ENCODE measurements at places on chromosomes 7 and 10.

DNA sequence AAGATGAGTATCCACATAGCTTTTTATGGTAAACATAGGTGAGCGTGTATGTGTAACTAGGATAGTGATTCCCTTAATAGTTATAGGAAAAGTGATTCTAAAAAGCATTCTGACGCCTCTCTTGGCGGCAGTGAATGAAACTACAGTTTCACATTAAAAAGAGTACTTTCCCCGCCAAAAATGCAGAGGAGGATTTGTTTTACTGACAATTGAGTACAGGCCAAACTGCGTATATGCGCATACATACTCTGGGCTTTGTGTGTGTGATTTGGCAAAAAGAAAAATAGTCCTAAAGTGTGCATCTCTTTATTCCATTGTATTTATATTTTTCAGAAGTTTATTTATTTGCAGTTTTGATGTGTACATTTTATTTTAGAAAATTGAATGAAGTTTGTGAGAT is 10.3 kb downstream of the CUL1 start:
- no peak for DNase-seq

- no peak for DNase-seq
Measured at GRCh38 chr10:113272511-113272910, 280.3 kb upstream of the HABP2 start.

DNA sequence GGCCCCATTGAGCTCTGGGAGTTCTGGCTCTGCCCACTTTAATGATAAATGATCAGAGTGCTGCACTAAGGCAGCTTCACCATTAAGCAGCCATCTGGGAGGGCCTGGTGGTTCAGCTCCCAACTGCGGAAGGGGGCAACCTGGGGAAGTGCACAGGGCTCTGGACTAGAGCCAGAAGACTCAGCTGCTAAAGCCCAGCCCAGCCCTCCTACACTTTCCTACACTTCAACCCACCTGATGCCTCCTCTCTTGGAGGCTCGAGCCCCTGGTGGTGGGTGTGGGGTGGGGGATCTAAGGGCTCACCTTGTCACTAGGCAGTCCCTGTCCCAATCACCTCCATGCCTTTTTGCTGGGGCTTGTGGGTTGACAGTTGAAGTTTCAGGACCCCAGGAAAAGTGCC is 60.6 kb upstream of the ANTXRL start:
- no peak for DNase-seq

DNA sequence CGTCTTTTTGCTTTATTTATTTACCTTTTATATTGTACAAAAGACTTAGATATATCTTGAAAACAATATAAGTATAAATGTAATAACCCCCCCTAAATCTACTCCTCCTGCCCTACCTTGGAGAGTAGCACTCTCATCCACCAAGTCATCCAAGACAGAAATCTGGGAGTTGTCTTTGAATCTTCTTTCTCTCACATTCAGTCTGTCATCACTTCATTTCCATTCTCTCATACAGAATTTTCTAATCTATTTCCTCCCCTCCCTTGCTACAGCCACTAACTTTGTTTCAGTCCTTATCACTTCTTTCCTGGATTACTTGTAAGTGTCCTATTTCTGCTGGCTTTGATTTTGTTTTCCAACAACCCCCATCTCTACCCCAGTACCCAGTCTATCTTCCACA is 170.6 kb downstream of the SEMA3D start:
- no peak for DNase-seq

DNA sequence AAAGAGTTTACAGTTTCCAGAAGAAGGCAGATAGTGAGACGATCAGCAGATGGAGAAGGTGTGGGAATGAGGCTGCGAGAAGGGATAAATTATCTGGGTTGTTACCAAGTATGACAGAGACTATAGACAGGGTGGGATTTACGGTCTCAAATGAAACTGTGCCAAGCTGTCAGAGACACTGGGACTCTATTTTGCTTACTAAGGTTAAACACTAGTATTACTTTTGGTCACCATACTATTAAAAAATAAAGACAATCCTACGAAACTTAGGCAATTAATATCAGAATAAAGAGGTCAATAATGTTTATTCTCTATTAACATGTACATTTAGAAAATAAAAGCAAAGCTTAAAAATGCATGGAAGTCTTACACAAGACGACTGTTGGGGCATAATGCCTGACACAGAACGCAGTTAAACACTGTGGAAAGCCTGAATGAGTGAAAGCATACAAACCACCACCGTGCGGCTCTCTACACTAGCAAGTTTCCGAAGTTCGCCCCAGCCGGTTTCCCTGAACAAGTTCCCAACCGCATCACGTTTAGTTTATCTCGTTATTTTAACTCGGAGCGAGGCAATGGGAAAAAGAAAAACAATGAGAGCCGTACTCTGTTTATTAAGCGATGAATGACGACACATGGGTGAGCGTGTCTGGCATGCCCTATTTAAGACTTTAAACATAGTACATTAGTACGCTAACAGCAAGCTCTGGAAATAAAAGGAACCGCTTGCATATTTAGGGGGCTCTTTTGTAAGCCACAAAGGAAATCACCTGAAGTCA is 909 bp upstream of the CC2D2B start:
- peak; percentile 1 for DNase-seq

- no peak for DNase-seq
Measured at GRCh38 chr7:101553018-101553770, 75.9 kb downstream of the MYL10 start.

- no peak for DNase-seq
Measured at GRCh38 chr7:122460936-122461335, 156.4 kb upstream of the FEZF1 start.

GRCh38 chr7:156897673-156898072 is 4.7 kb upstream of the LMBR1 start:
- no peak for DNase-seq
